ENCODE measurements at places on chromosomes 5 and 9.

DNA sequence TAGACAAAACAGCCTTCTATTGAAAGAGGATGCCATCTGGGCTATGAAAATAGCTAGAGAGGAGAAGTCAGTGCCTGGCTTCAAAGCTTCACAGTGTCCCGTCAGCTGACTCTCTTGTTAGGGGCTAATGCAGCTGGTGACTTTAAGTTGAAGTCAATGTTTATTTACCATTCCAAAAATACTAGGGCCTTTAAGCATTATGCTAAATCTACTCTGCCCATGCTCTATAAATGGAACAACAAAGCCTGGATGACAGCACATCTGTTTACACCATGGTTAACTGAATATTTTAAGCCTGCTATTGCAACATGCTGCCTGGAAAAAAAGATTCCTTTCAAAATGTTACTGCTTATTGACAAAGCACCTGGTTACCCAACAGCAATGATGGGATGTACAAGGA, 309.1 kb downstream of the NTRK2 start:
- no peak for DNase-seq

DNA sequence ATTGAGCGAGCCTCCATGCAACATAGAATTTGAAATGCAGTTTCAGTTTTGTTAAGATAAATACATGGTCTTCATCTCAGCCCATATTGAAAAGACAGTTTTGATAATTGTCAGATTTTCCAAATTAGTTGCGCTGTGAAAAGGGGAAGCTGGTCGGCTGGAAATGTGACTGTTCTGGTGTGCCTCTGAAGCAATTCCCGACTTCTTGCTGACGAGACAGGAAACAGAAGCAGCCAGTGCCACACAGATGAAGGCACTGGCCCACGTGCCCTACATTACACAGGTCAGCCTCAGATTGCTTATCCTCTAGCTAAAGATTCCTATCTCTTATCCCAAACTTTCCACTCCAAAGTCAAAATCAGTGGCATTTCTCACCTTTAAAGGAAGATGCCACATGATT, 214.1 kb upstream of the TLE4 start:
- DNase-seq = no peak

DNA sequence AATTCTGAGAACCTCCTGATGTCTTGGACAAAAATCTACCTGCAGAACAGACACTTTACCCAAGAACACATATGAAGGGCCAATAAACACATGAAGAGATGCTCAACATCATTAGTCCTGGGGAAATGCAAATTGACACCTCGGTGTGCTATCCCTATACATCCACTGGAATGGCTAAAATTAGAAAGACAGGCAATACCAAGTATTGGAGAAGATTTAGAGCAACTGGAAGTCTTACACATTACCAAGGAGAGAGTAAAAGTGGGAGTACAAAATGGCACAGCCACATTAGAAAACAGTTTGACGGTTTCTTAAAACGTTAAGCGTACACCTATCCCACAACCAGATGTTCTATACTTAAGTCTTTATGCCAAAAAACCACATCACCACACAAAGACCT, 3.3 kb upstream of the TDRD7 start:
- DNase-seq = no peak

GRCh38 chr5:56459394-56460194, 226.5 kb upstream of the ANKRD55 start:
- no peak for DNase-seq

GRCh38 chr5:94793113-94793815, 174.8 kb downstream of the SLF1 start:
- DNase-seq = no peak

GRCh38 chr5:178866946-178867345, 7.2 kb downstream of the ZNF354B start:
- no peak for DNase-seq

DNA sequence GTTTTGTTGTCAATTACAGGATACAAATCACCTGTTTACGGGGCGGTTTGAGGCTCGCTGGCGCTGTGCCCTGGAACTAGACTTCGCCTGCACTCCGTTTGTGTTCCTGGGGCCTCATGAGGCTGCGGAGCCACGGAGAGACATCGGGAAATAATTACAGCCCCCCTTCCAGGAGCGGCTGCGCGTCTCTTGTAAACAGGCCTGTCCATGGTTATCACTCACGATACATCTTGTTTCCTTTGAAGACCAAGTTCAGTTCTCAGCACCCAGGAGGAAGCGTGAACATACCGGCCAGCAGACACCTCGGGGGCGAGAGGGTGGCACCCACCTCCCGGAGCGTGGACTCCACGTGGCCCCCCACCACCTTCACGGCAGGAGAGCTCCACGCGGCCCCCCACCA, 297.1 kb upstream of the IRX4 start:
- DNase-seq = no peak

GRCh38 chr9:38423973-38424843, at the start of gene IGFBPL1:
Gene IGFBPL1, minus strand, starts transcription at chr9:38424454. Its CDS starts 30 bp downstream, at chr9:38424424.
- peak; percentile 94 for DNase-seq

- DNase-seq = no peak
Measured at GRCh38 chr5:6461793-6462650, 13.4 kb downstream of the UBE2QL1 start.

- DNase-seq = no peak
Measured at GRCh38 chr9:26470284-26470683, 422.3 kb downstream of the CAAP1 start.

GRCh38 chr9:136791516-136792276, 552 bp downstream of the TMEM141 start:
- peak; percentile 76 for DNase-seq

DNA sequence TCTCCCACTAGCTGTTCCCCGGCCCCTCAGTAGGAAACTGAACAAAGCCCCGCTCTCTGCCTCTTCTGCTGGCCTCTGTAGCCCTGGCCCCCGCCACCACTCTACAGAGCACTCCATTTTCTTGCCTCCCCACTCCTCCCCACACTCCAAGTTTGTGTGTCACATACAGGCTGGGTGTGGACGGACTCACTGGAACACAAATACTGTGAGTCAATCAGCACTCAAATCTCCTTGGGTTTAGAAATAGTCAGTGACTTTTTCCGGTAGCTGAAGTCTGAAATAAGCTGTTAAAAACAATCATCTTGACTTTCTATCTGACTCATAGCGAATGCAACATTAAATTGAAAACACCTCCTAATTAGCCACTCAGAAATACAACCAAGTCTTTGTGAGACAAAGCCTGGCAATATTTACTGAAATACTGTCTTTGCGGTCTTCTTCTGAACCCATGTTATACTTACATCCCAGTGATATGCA, 122.5 kb downstream of the LHFPL2 start:
- no peak for DNase-seq

- DNase-seq = no peak
Measured at GRCh38 chr9:126297661-126298060, 29.0 kb upstream of the MVB12B start.

- DNase-seq = no peak
Measured at GRCh38 chr5:151295791-151296477, 7.6 kb downstream of the SLC36A3 start.

DNA sequence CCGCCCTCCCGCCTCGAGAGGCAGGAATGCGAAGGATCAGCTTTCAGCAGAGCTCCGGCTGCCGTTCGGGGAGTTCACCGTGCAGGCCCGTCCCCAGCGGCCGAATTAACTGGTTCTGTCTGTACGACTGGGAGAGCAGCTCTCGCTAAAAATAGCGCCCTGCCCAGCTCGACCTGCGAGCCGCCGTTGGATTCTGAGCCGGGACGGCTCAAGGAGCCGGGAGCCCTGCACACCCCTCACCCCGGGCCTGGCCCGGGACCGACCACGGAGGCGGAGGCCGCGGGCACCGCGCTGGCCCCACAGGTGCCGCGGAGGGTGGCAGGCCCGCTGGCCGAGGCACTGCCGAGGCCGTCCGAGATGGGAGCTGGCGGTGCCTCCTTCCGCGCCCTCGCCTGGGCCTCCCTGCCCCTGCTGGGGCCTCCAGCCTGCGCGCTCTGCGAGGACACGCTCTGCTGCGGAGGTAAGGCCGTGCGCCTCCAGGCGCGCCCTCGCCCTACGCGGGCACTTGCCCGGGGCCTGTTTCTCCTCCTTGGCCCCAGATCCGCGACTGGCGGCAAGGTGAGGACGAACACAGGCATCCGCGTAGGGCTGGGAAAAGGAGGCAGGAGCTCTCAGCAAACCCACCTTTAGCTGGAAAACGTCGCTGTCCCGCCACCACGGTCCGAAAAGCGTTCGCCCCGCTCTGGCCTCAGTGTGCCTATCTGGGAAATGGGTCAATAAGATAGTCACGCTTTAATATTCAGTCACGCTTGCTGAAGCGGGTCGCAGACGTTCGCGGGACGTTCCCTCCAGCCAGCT, 53.1 kb upstream of the DAB2IP start:
- DNase-seq = peak; percentile 93

- DNase-seq = no peak
Measured at GRCh38 chr5:76252437-76252836, 150.6 kb upstream of the IQGAP2 start.

GRCh38 chr5:127960270-127960691, 123.3 kb upstream of the SLC12A2 start:
- DNase-seq = no peak

- DNase-seq = no peak
Measured at GRCh38 chr9:17802249-17802857, 223.5 kb downstream of the SH3GL2 start.

DNA sequence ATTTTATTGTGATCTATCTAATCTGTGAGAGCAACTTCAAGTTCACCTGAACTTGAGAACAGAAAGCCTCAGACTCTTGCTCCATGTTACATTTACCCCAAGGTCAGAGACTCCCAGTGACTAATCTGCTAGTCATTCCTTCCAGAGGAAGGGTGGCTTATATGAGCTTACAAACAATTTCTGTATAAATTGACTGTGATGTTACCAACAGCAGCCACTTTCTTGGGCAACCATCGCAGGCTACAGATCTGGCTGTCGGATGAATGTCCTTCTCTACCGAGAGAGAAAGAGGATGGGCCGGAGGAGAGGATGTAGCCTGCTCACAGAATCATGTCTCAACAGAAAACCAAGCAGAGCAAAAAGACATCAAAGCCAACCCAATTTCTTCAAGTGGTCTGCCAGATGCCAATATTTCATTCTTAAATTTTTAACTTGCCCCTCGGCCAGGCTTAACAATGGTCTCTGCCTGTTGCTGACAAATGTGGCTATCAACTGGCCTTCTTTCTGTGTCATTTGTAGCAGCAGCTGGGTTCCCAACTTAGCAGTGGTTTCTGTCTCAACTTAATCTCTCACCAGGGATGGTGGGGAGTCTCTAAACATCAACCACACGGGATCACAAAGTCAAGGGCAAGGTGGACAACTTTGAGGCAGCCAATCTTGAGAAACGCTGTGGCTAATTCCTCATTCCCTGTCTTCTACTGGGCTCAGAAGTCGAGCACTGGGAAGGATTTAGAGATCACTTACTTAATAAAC, 81.3 kb downstream of the RAPGEF1 start:
- no peak for DNase-seq

GRCh38 chr9:100229561-100229960, 123.2 kb downstream of the TEX10 start:
- no peak for DNase-seq

GRCh38 chr9:128787659-128788058, 606 bp downstream of the TBC1D13 start:
- DNase-seq = no peak

- no peak for DNase-seq
Measured at GRCh38 chr5:57335092-57335660, 147.4 kb downstream of the ACTBL2 start.

- DNase-seq = no peak
Measured at GRCh38 chr5:42858031-42858643, 46.4 kb upstream of the SELENOP start.

DNA sequence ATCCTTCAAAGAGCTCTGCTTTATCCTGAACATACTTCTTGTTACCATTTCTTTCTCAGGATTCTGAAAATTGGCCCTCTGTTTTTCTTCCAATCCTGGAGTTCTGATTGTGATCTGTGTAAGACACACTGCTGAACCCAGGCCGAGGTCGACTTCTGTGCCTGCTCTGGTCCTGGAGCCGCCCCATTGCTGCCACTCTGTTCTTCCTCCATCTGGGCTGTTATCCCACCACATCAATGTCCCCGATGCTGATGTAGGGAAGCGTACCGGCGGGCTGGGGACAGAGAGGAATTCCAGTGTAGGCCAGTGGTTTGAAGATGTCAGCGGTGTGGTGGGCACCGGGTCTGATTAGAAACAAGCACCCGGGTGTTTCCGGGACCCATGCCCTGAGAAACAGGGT, 102.5 kb downstream of the LIFR start:
- DNase-seq = no peak

DNA sequence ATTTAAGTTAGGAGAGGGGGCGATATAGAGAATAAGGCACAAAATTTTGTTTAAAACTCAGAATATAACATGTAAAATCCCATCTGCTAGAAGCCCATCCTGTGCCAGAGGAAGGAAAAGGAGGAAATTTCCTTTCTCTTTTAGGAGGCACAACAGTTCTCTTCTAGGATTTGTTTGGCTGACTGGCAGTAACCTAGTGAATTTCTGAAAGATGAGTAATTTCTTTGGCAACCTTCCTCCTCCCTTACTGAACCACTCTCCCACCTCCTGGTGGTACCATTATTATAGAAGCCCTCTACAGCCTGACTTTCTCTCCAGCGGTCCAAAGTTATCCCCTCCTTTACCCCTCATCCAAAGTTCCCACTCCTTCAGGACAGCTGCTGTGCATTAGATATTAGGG, 18.3 kb downstream of the MOCS2 start:
- DNase-seq = no peak

DNA sequence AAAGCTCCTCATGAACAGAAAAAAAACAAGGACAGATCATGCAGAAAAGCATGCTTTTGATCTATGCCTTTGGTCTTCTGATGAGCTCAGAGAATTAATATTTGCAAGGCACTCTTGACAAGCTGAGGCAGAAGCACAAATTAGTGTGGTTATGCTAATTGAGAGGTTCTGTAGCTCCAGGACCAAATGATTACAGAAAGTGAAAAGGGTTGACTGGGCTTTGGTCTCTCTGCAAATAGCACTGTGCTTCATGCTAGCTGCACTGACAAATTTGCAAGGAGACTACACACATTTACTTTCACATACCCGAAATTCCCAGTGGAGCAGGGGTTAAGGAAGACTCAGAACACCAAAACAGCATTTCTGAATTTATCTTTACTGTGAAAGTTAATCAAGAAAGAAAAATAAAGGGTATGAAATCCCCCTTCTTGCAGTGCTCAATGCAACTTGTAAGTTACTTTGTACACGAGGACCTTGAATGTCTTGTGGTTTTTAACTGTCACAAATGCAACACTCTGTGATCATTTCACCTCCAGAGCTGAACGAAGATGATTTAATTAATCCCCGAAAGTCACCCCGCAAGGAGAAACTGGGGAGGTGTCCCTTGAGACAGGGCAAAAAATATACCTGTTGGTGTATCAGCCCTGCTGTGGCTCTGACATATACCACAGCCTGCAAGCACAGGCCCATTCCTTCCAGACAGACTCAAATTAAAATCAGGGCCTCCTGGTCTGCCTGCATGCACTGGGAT, 11.9 kb downstream of the RAPGEF1 start:
- no peak for DNase-seq

DNA sequence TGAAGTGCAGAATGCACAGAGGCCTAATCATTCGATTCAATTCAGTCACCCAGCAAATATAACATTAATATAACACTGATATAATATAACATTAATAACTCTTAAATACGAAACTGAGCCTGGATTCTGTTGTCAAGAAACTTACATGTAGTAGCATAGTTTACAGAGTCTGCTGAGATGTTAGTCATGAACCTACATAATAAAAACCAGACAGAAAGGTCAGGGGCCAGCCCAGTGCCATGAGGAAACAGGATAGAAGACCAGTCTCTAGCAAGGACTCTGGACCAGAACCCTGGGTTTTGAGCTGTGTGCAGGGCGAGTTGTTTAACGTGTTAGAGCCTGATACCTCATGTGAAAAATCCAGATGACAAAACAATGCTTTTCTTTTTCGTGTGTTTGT, 234.7 kb downstream of the NR2F1-AS1 start:
- no peak for DNase-seq

Measured in iPS-NIHi11 (cell line).